CD4-positive, alpha-beta T cell treated with Interleukin-12 subunit alpha and Interleukin-12 subunit beta, for 1 hour (primary cell): ENCODE measurements at places on chromosomes 7 and 10.
A peak's percentile ranks its signal among the peaks of the same experiment; 100 is the strongest.

GRCh38 chr10:15325944-15326284 is 45.2 kb downstream of the FAM171A1 start:
- DNase-seq = no peak

- DNase-seq = no peak
Observed at GRCh38 chr7:21934808-21935207, 10.9 kb downstream of the CDCA7L start.

DNA sequence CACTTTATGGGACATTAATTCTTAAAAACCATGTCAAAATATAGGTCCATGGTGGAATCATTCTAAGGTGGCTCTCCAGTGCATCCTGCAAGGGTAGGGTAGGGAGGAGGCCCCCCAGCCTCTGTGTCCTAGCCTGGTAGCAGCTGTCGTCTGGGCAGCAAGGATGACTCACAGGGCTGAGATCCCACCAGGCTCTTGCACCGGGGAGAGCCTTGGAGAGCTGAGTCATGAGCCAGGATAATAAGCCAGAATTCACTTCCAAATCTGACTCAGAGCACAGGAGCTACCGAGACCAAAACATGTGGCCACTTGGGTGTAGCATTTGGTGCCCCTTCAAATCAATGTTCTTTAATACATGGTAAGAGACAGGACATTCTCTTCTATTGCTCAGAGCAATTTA is 298.5 kb downstream of the NEBL start:
- DNase-seq = no peak

DNA sequence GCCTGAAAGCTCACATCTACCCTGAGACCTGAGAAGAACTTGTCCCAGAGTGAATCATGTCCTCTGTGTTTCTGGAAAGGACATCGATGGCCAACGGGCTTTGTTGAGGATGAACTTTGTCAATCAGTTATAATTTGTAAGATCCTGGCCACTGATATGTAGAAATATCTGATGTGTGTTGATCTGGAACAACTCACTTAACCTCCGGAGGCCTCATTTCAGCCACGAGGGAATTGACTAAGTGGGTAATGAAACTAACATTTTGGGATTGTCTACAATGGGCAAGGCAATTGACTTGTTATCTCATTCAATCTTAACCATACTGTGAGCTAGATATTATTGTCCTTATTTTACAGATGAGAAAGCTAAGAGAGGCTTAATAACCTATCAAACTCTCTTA is 468.1 kb upstream of the NRP1 start:
- DNase-seq = no peak

- no peak for DNase-seq
Observed at GRCh38 chr7:85730012-85730411, 543.2 kb upstream of the SEMA3D start.

- peak; percentile 91 for DNase-seq
Observed at GRCh38 chr10:62779487-62780248, 24.9 kb upstream of the ADO start.

DNA sequence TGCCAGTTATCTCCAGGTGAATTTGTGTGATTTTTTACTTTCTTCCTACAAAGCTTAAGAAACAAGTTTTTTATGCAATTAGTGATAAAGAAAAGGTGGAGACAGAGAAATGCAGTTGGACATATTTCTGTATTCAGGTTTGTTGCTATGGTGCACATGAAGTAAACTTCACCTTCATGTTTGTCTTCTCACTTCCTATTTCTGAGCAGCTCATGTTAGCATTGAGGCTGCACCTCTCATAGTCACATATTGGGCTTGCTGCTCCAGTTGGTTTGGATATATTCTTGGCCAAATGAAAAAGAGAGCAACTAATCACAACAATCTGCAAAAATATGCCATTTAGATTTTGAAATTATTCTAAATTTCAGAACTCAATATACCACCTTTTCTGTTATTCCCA is 475.6 kb upstream of the ZWINT start:
- DNase-seq = no peak

DNA sequence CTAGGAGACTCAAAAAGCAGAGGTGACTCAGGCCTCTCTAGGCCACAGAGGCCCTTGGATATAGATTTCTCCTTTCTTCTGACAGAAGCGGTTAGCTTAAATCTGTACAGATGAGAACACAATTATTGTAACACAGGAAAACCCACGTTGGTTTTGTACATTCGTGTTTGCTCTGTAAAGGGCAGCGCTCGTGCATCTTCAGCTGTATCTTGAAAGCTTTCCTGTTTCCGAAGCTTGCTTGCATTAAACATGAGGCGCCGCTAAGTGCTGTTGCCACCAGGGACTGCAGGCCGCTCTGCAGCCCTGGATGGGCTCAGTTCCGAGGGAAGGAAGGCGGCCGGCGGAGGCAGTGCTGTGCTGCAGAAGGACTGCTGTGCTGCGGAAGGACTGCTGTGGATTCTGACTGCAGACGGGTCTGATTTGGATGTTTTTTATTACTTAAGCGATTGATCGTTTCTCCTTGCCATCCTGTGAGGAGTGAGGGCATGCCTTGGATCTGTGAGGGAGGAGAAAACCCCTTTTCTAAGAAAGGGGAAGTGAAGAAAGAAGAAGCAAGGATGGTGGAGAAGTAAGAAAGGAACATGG is 53.3 kb downstream of the FHIP2A start:
- DNase-seq = no peak

- DNase-seq = no peak
Observed at GRCh38 chr10:103740611-103741010, 114.8 kb downstream of the SH3PXD2A start.

DNA sequence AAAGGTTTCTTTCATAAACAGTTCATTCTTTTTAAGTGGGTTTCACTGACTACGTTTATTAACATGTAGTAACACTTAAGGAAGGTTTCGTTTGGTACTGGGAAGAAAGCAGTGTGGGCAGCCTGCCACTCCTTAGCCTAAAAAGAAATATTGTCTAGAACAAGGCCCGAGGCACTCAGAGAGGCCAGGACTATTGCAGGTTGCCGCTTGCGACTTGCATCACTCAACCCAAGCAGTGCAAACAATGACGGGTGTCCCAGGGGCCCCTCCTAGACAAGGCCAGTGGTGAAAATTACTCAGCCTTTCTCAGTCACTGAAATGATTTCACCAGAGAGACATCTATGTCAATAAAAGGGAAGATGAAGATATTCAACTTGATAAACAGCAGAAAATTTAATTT is 243.9 kb downstream of the SNX13 start:
- DNase-seq = no peak

DNA sequence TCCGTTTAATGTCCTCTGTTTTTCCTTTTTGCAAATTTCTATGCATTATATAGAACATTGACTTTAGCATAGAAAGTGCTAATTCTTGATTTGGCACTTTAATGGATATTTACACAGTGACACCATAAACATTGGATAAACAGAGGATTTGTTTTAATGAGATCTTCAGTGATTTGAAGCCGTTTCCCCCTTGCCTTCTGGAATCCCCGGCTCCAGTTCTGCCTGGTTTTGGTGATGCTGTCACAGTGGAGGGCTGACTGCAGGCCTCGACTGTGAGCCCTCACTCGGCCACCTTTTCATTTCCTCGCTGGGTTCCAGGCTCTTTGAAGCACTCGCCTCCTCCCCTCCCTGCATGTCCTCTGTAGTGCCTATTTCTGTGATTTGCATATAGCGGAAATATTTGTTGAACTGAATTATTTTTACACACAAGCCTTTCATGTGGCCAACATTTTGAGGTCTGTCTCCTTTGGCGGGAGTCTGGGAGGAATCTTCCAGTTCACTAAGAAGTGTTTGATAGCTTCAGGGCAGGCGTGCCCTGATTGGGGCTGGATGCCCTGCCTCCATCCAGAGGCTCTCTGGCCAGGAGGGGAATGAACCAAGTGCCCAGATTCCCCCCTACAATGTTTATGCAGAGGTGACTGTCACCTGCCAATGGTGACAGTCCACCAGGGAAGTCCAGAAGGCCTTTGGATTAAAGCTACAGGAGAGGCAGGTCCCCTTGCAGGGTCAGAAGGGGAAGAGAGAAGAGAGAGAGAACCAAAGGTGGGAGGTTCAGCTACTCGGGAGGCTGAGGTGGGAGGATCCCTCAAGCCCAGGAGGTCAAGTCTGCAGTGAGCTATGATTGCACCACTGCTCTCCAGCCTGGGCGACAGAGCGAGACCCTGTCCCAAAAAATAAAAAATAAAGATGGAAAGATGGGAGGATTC is 67.5 kb downstream of the CUX1 start:
- DNase-seq = peak; percentile 16

GRCh38 chr10:130558746-130559546 is 422.8 kb downstream of the GLRX3 start:
- no peak for DNase-seq

GRCh38 chr10:16030562-16030961 is 170.3 kb upstream of the MINDY3 start:
- no peak for DNase-seq

DNA sequence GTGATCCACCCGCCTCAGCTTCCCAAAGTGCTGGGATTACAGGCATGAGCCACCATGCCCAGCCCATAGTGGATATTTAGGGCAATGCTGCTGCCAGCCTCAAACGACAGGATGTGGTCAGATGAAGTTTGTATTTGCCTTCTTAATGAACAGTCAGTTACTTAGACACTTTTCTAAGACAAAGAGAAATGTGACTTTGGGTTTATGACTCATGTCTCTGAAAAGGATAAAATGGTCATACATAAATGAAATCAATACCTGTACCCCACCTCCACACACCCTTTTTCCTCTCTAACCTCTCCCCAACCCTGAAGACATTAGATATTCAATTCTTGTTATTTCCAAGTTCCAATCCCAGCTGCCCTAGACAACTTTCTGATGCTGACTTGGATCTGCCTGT is 109.3 kb upstream of the INSIG1 start:
- no peak for DNase-seq

- DNase-seq = no peak
Observed at GRCh38 chr7:122273117-122273516, 31.4 kb downstream of the FEZF1 start.

GRCh38 chr10:58937423-58937822 is 239.0 kb upstream of the PHYHIPL start:
- DNase-seq = no peak
